GOT3 (cell line): ENCODE measurements at places on chromosomes 12 and 14.

GRCh38 chr14:100538351-100539002 lies 48.7 kb downstream of the BEGAIN start:
- DNase-seq: no peak

DNA sequence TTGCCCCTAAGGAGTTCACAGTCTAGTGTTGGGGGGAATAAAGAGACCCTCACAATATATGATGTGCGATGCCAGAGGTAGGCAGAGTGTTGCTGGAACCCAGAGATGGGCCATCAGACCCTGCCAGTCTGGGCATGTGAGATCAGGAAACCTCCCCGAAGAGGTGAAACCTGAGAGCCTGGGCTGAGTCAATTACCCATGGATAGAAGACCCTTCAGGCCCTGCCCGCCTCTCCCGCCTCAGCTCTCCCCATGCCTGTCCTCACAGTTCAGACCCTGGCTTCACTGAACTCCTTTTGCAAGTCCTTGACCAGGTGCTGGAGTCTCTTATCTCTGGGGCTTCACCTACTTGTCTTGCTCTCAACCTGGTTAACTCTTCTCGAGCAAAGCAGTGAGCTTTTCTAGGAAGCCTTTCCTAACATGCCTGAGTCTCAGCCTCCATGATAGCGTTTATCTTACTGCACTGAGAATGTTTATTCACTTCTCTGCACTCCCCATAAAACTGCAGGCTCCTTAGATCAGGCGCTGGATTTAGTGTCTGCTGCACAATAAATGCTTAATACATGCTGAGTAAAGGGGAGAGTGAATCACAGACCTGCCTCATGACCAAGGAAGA lies 19.6 kb downstream of the ALDH1L2 start:
- no peak for DNase-seq

GRCh38 chr14:56482310-56482911 lies 97.2 kb upstream of the TMEM260 start:
- no peak for DNase-seq

DNA sequence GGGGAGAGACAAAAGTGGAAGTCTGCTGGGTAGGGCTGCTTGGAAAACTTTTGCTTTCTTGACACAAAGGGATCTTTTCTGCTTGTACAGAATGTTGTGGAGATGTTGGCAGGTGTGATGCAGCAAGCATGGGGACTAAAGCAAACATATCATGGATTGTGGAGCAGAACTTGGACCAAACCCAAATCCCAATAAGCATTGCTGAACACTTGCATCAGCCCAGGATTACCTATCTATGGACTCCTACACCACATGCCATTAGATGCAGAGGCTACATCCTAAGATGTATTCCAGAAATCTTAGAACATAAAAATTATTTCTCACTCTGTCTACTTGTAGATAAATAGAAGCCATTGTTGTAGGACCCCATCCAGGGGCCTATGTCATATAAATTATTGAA lies 44.7 kb upstream of the RERG start:
- DNase-seq: no peak

- no peak for DNase-seq
Measured at GRCh38 chr12:45477526-45477925, 252.0 kb upstream of the ARID2 start.

DNA sequence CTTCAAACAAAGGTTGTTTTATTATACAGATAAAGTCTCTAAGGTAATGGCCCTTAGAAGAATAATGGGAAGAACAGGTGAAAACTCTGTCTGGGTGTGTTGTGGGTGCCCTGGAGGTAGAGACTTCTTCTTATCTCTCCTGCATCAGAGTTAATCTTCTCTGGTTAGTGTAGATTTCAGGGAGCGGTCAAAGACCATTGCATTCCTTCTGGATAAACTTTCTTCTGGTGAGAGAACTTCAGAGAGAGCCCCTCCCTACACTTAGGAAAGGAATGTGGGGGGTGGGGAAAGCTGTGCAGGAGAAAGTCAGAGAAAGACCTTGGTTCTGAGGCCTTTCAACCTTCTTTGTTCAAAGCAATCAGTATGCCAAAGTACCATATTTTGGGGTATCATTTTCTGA lies 658.5 kb downstream of the DIO2 start:
- DNase-seq: no peak

- no peak for DNase-seq
Measured at GRCh38 chr14:68637106-68638021, 155.5 kb downstream of the ZFP36L1 start.

DNA sequence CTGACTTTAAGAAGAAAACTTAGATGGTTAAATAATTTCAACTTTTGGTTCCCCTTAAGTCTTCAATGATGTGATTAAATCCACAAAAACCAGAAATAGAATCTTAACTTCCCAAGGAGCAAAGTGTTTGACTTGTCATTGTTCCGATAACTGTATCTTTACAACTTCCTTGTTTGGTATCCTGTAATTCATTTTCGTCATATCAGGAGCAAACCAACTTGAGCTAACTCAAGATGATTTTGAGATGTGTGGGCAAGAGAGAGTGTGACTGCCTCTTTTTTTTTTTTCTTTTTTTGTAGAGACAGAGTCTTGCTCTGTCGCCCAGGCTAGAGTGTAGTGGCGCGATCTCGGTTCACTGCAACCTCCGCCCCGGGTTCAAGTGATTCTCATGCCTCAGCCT lies 25.3 kb downstream of the DRAM1 start:
- no peak for DNase-seq

- DNase-seq: no peak
Measured at GRCh38 chr12:64526859-64527258, 74.9 kb downstream of the TBK1 start.

GRCh38 chr12:50679612-50680011 lies 84.3 kb upstream of the ATF1 start:
- no peak for DNase-seq

- no peak for DNase-seq
Measured at GRCh38 chr12:98419795-98420404, 95.5 kb upstream of the TMPO start.

DNA sequence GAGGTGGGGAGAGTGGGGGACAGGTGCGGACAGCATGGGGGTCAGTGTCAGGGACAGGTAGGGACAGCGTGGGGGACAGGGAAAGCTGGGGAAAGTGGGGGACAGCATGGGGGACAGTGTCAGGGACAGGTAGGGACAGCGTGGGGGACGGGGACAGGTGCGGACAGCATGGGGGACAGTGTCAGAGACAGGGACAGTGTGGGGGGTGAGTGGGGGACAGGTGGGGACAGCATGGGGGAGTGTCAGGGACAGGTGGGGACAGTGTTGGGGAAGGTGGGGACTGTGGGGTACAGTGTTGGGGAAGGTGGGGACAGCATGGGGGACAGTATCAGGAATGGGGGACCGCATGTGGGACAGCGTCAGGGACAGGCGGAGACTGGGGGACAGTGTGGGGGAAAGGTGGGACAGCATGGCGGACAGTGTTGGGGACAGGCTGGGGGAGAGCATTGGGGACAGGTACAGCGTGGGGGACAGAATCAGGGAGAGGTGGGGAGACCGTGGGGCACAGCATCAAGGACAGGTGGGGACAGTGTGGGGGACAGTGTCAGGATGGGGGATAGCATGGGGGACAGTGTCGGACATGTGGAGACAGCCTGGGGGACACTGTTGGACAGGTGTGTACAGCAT lies 96.1 kb downstream of the TMEM121 start:
- no peak for DNase-seq

DNA sequence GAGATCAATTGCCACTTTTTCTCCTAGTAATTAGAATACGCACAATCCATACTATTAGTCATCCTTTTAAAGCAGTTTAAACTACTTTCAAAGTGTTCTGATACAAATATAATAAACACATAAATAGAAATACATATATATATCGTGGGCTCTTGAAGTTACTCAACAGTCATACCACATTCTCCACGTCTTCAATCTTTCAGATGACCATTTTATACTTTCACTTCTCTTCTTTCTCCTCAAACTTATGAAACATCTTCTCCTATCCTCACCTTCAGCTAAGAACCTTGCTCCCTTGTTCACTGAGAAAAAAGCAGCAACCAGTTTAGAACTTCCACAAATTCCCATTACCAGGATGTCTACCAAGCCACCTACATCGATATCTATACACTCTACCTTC lies 19.2 kb downstream of the CEP290 start:
- DNase-seq: no peak

- no peak for DNase-seq
Measured at GRCh38 chr12:1339618-1340319, 254.6 kb downstream of the FBXL14 start.

DNA sequence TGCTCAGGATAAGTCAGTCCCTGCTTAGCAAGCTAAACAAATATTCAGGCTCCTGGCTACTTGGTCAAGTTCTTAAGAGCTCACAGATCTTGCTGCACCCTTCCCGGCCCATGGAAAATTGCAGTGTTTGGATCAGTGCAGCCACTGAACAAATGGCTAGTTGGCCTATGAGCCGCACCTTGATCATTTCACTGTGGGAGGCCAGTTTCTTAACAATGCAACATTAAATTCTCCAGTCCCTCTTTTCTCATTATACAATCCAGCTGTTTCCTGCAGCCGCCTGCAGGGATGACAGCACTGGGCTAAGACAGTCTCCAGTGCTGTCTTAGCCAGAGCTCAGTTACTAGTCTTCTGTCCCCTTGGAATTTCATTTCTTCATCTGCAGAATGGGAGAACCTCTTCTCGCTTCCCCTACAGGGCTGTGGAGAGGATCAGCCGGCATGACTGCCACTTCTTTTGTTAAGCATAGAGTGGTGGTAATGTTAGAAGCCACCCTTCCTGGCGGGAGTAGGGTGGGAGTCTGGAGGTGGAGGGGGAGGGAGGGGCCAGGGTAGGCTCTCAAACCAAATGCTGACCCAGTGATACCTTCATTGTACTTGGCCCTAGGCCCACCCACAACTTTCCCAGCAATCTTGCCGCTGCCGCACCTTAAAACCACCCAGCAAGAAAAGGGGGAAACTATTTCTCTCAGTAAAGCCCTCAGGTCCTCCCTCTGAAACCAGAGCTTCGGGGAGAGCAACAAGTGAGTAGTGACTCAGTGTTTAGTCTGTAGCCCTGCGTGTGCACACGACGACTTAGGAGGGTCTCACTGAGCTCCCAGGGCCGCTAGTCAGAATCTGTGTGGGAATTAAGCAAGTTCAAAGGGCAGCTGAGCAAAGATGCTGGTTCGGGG lies 145.7 kb downstream of the NUAK1 start:
- no peak for DNase-seq

DNA sequence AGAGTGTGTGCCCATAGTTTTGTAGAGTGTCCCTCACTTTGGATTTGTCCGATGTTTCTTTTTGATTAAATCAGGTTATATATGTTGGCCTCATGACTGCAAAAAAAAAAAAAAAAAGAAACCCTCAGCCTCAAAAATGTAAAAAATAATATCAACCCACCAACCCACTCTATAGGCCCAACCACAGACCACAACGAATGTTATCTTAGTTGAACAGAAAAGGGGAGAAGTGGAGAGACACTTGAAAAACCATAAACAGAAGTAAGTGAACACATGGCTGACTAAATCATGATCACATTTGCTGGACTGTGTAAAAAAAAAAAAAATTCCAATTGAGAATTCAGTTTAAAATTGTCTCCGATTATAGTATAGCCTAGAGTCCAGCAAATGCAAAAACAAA lies 45.5 kb upstream of the ST8SIA1 start:
- no peak for DNase-seq

DNA sequence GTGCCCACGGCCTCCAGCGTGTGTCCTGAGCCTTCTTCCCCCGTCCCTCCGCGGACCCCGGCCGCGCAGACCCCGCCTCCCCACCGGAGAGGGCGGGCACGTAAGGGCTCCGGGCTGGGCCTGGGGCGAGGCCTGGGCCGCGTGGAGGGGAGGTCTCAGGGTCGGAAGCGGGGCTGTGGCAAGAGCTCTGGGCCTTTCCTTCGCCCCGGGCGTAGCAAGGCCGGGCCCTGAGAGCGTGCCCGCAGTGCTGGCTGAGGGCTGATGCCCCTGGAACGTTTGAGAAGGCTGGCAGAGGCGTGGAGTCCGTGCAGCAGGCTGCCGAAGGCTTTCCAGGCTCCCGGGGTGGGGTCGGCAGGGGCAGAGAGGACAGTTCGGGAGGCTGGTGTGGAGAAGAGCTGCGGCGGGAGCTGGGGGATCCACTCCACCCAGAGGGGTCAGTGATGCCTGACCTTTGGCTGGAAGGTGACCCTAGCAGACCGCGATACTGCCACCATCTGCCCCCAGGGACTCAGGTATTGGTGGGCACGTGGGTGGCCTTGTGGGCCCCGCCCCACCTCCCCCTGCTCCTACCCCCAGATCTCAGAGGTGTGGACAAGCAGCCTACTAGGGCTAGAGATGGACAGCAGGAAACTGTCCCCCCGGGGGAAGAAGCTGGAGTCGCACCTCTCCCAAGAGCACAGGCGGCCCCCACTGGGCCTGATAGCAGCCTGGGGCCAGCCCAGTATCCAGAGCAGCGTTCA lies 558 bp downstream of the TEX22 start:
- no peak for DNase-seq

DNA sequence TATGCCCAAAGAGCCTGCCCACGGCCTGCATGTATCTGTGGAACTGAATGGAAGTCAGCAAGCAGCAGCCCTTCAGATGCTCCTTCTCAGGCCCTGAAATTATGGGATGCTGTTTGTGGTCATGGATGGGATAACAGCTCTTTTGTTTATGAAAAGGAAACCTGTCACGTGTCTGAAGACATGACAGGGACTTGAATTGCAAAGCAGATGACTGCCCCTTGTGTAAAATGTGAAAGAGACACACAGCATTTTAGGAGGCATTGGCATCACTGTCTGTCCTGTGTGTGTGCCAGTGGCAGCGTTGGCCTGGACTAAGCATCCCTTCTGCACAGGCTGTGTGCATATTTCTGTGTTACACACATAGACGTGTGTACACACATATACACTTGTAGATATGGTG lies 192.1 kb downstream of the VRK1 start:
- DNase-seq: no peak

DNA sequence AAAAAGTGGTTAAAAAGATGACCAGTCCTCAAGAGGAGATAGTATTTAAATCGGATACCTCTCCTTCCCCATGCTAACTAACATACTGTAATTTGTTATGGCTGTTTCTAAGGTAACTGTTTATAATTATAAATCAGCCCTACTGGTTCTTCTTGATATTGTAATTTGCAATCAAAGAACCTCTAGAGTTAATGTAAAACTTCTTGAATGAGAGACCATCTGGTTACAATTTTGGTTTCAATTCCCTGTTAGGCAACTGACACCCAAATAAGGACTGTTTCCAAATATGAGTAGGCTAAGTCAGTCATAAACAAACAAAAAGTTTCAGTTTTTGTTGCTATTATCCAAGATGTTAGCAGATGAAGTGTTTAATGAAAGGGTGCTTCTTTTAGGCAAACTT lies 120.2 kb upstream of the DNM1L start:
- no peak for DNase-seq

GRCh38 chr12:81128930-81129554 lies 51.2 kb downstream of the ACSS3 start:
- DNase-seq: no peak
